ENCODE measurements at places on chromosomes 11 and 22. TPM values are rescaled to one million over a fixed set of nuclear protein-coding genes. Genes with fewer than 3 reads are reported as not detected.

APOBEC3H gene
- 2.0 TPM for total RNA-seq

- no peak for DNase-seq
These were observed 9.3 kb downstream of the OSBPL5 start for GRCh38 chr11:3155691-3156258.

- DNase-seq, result no peak
These were observed 171.4 kb upstream of the FAT3 start for GRCh38 chr11:92053216-92053615.

GRCh38 chr11:63813563-63814382 is 517 bp downstream of the SPINDOC start:
- peak; percentile 27 for DNase-seq

Data from Caki2 (cell line).